ENCODE measurements at places on chromosomes 1 and 21.
A peak's percentile ranks its signal among the peaks of the same experiment; 100 is the strongest.

- no peak for DNase-seq
Observed at GRCh38 chr1:109399326-109399957, 1.7 kb upstream of the SORT1 start.

- DNase-seq = no peak
Observed at GRCh38 chr1:12143631-12144155, 23.1 kb upstream of the TNFRSF1B start.

DNA sequence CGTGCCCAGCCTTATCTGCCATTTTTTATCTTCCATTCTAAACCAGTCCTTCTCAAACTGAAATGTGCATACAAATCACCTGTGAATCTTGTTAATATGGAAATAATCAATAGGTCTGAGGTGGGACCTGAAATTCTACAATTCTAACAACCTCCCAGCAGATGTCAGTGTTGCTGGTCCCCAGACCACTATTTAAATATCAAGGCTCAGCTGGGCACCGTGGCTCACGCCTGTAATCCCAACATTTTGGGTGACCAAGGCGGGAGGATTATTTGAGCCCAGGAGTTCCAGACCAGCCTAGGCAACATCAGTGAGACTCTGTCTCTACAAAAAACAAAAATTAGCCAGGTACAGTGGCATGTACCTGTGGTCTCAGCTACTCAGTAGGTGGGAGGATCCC lies 4.1 kb downstream of the UQCRHL start:
- DNase-seq = peak; percentile 20

- DNase-seq = no peak
Observed at GRCh38 chr21:38114717-38115333, 142.0 kb upstream of the KCNJ15 start.

DNA sequence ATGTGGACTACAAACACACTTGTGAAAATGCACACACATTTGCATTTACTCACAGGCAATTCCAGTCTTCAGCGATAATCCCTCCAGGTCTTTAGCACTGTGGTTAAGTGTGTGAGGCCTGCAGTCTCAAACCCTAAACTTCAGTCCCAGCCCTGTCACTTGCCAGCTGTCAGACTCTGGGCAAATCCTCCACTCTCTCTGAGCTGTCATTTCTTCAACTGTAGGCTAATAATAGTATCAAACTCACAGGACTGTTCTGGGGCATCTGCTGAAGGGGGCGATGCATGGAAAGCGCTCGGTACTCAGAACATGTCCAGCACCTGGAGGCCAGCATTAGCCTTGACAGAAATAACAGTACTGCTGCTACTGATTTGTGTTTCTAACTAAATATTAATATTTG lies 48.2 kb downstream of the NEK2 start:
- no peak for DNase-seq

- no peak for DNase-seq
Observed at GRCh38 chr1:237149857-237150256, 107.9 kb downstream of the RYR2 start.

Measured in T-helper 1 cell (primary cell).